ENCODE measurements at places on chromosomes 3 and 15. TPM values are rescaled to one million over a fixed set of nuclear protein-coding genes. Genes with fewer than 3 reads are reported as not detected.

Gene KAT2B
- 4.4 TPM for total RNA-seq

Gene NDN
- 98.1 TPM for total RNA-seq

Gene ALDH1A2
- not detected for total RNA-seq

Gene SPINK8
- total RNA-seq, result not detected

Gene NR2E3
- 0.62 TPM for total RNA-seq

Gene SERPINI2
- 2.5 TPM for total RNA-seq

Gene HMCES
- total RNA-seq, result 44.5 TPM

Gene HRH1
- total RNA-seq, result 0.35 TPM

Gene MB21D2
- total RNA-seq, result 34.1 TPM

Gene CCR8
- not detected for total RNA-seq

Gene SLC24A5
- not detected for total RNA-seq

Gene ALS2CL
- total RNA-seq, result 11.8 TPM

Gene MKRN3
- total RNA-seq, result not detected

Gene TMEM212
- not detected for total RNA-seq

Gene ROBO2
- 4.3 TPM for total RNA-seq

Gene HAPLN3
- total RNA-seq, result 62.6 TPM

Gene AMIGO3
- 10.4 TPM for total RNA-seq

Gene WNT5A
- 4.0 TPM for total RNA-seq

Gene PLA2G4B
- total RNA-seq, result 4.4 TPM

Gene SI
- total RNA-seq, result not detected

Gene PCSK6
- total RNA-seq, result 6.7 TPM

Gene PATL2
- 0.35 TPM for total RNA-seq

Gene WDR93
- not detected for total RNA-seq

All from GM23338 (cell line).